HepG2 (cell line): ENCODE measurements at places on chromosomes 12 and 14. TPM values are rescaled to one million over a fixed set of nuclear protein-coding genes. Genes with fewer than 3 reads are reported as not detected.

The OSBPL8 gene
- 33.9 and 63.9 TPM in 2 replicates for total RNA-seq

DNA sequence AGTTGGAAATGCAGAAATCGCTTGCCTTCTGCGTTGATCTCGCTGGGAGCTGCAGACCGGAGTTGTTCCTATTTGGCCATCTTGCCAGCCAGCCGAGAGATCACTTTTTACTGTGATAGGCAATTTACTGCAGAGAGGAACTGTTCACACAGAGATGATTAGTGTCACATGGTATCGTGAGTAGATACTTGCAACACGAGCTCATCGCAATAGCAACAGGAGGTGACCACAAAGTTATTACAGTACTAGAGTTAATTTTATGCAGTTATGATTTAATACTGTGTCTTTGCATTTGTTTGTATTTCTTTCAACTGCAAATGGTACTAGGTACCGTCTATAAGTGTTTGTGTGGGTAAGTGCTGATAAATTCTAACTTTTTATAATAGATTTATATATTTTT lies 27.8 kb downstream of the NOPCHAP1 start:
- no peak overlapping the region for H3K27ac ChIP-seq
- no peaks in the 10 kb centered on the region for H3K27me3 ChIP-seq
- H3K36me3 ChIP-seq, result peaks cover 7% of the 10 kb centered on the region; the same call in 1 of the 3 replicates
- peaks cover 6% of the 10 kb centered on the region; the same call in 1 of the 2 replicates for H3K4me1 ChIP-seq
- no peak for DNase-seq

- H3K36me3 ChIP-seq, result no peaks in the 10 kb centered on the region
- H3K27me3 ChIP-seq, result no peaks in the 10 kb centered on the region
- DNase-seq, result no peak
- H3K27ac ChIP-seq, result no peak overlapping the region
- peaks cover 47% of the 10 kb centered on the region for H3K4me1 ChIP-seq
These were observed 5.0 kb upstream of the TDG start for GRCh38 chr12:103960616-103961227.

DNA sequence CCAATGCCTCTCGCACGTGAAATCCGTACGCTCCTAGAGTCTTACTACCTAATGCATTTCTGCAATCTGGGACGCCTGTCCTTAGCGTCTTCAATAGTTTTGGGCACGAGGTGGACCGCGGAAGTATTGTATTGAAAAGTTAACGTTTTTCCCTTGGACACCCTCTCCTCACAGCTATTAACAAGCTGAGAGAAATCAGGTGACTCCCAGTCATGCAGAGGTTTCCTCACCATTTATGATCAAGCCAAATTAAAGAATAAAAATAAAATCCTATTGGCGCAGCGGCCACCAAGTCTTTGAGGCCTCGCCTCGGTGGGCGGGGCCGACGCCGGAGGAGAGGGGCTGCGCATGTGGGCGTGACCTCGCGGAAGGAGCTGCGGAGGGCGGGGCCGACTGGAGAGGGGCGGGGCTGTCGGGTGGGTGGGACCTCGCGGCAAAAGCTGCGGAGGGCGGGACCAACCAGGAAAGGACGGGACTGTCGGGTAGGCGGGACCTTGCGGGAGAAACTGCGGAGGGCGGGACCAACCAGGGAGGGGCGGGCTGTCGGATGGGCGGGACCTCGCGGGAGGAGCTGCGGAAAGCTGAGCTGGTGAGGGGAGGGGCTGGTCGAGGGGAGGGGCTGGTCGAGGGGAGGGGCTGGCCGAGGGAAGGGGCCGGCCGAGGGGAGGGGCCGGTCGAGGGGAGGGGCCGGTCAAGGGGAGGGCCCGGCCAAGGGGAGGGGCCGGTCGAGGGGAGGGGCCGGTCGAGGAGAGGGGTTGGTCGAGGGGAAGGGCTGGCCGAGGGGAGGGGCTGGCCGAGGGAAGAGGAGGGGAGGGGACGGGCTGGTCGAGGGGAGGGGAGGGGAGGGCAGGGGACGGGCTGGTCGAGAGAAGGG lies 1.1 kb upstream of the PPP2R5C start:
- H3K4me3 ChIP-seq, result no peak overlapping the region
- H3K27ac ChIP-seq, result no peak overlapping the region
- DNase-seq, result peak; percentile 84
- H3K36me3 ChIP-seq, result no peaks in the 10 kb centered on the region
- peaks cover 43% of the 10 kb centered on the region for H3K4me1 ChIP-seq

The TMCC3 gene
- not detected in 2 replicates for total RNA-seq

The RTL1 gene
- 0.04 TPM in 1 of 2 replicates, not detected in the other for total RNA-seq

GRCh38 chr14:21978184-21978998 lies 304.8 kb upstream of the OR4E1 start:
- H3K27me3 ChIP-seq, result no peaks in the 10 kb centered on the region
- no peak overlapping the region for H3K27ac ChIP-seq
- H3K4me1 ChIP-seq, result no peaks in the 10 kb centered on the region

- H3K4me3 ChIP-seq, result no peak overlapping the region
- no peaks in the 10 kb centered on the region for H3K27me3 ChIP-seq
- no peaks in the 10 kb centered on the region for H3K36me3 ChIP-seq
- DNase-seq, result no peak
- H3K4me1 ChIP-seq, result no peaks in the 10 kb centered on the region
These were observed 67.7 kb upstream of the HIF1A start for GRCh38 chr14:61627612-61628011.

The SIX1 gene
- 6.5 and 6.8 TPM in 2 replicates for total RNA-seq

DNA sequence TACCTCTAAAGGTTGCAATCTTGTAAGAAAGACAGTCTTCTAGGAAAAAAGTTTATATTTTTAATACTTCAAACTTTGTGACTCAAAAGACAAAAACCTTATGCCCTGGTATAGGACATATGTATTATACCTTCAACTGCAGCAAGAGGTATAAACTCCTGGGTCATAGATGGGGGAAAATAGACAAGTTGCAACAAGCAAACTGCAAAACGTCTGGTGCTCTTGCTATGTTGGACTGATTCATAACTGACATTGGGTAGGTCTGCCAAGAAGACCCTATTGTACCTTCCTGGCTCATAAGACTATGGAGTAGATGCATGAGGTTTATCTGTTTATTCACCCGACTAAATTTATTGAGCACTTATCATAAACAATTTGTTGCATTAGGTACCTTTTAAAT lies 40.9 kb downstream of the BEST3 start:
- peaks cover 23% of the 10 kb centered on the region for H3K4me1 ChIP-seq
- no peak for DNase-seq
- H3K4me3 ChIP-seq, result no peak overlapping the region
- H3K27me3 ChIP-seq, result no peaks in the 10 kb centered on the region
- H3K27ac ChIP-seq, result no peak overlapping the region

- no peaks in the 10 kb centered on the region; the same call in 1 of the 2 replicates for H3K27me3 ChIP-seq
- H3K4me3 ChIP-seq, result no peak overlapping the region
- no peaks in the 10 kb centered on the region for H3K36me3 ChIP-seq
- H3K4me1 ChIP-seq, result no peaks in the 10 kb centered on the region
These were observed 142.8 kb downstream of the TTC8 start for GRCh38 chr14:88967299-88967698.

DNA sequence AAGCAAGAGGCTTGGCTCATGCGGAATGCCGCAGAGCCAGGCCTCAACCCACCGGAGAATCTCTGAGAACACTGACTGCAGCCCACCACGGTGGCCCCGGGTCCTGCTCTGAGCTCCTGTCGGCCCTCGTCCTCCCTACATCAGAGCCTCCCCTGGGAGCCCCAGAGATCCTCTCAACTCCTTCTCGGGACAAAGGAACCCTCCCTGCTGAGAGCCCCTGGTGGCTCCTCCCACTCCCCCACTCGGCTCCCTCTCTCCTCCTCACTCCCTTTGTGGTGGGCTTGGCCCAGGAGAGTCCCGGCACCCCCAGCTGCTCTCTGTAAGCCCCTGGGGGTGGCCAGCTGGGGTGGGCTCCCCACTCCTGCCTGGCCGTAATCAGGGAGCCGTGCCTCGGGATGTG lies 11.1 kb upstream of the INF2 start:
- H3K36me3 ChIP-seq, result no peaks in the 10 kb centered on the region
- no peak overlapping the region for H3K27ac ChIP-seq
- DNase-seq, result no peak
- H3K27me3 ChIP-seq, result no peaks in the 10 kb centered on the region; the same call in 1 of the 2 replicates

GRCh38 chr14:102973706-102974285 lies 51.3 kb downstream of the AMN start:
- DNase-seq, result no peak
- H3K4me3 ChIP-seq, result no peak overlapping the region
- no peaks in the 10 kb centered on the region for H3K4me1 ChIP-seq
- H3K36me3 ChIP-seq, result peaks cover 73% of the 10 kb centered on the region; the same call in 2 of the 3 replicates
- H3K27ac ChIP-seq, result no peak overlapping the region

- H3K27ac ChIP-seq, result no peak overlapping the region
- H3K27me3 ChIP-seq, result no peaks in the 10 kb centered on the region
- no peaks in the 10 kb centered on the region for H3K36me3 ChIP-seq
These were observed 33.9 kb upstream of the CDK17 start for GRCh38 chr12:96434107-96434506.

- H3K36me3 ChIP-seq, result no peaks in the 10 kb centered on the region
- no peak overlapping the region for H3K27ac ChIP-seq
- no peak for DNase-seq
- no peaks in the 10 kb centered on the region for H3K27me3 ChIP-seq
These were observed 27.6 kb downstream of the TRIM9 start for GRCh38 chr14:51067295-51067694.

GRCh38 chr12:54415221-54415929 lies 3.7 kb downstream of the ITGA5 start:
- no peak overlapping the region for H3K27ac ChIP-seq
- no peaks in the 10 kb centered on the region for H3K36me3 ChIP-seq
- DNase-seq, result no peak
- H3K27me3 ChIP-seq, result peaks cover 41% of the 10 kb centered on the region; the same call in 2 of the 3 replicates
- no peak overlapping the region for H3K4me3 ChIP-seq

- H3K27me3 ChIP-seq, result no peaks in the 10 kb centered on the region
- H3K4me3 ChIP-seq, result no peak overlapping the region
- no peak overlapping the region for H3K27ac ChIP-seq
- no peak for DNase-seq
These were observed 65.6 kb upstream of the RMST start for GRCh38 chr12:97397008-97397407.

GRCh38 chr12:31322801-31323207 lies 3.1 kb downstream of the SINHCAF start:
- DNase-seq, result no peak
- H3K4me1 ChIP-seq, result peaks cover 63% of the 10 kb centered on the region
- H3K27ac ChIP-seq, result peak overlapping the region; percentile 86
- no peaks in the 10 kb centered on the region for H3K36me3 ChIP-seq
- H3K27me3 ChIP-seq, result no peaks in the 10 kb centered on the region; the same call in 2 of the 3 replicates

The EML5 gene
- 0.11 and 0.13 TPM in 2 replicates for total RNA-seq

The PTPRR gene
- not detected in 2 replicates for total RNA-seq

- no peaks in the 10 kb centered on the region for H3K36me3 ChIP-seq
- H3K4me1 ChIP-seq, result peaks cover 3% of the 10 kb centered on the region
- H3K4me3 ChIP-seq, result no peak overlapping the region
- no peaks in the 10 kb centered on the region for H3K27me3 ChIP-seq
- H3K27ac ChIP-seq, result no peak overlapping the region
These were observed 57.2 kb upstream of the MAX start for GRCh38 chr14:65159281-65160062.

DNA sequence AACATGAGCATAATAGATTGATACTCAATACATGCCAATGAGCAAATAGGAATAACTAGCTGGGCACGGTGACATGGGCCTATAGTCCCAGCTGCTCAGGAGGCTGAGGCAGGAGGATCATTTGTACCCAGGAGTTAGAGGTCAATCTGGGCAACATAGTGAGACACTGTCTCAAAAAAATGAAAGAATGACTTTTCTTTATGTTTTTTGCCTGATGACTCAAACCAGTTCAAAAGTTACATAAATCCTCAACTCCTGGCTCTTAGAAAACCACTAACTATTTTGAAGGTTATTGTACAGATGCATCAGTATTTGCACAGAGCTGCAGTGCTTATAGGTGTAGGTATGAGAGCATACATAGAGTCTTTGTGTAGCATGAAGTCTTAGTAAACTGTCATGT lies 219.2 kb upstream of the RGS6 start:
- H3K4me1 ChIP-seq, result no peaks in the 10 kb centered on the region
- peaks cover 16% of the 10 kb centered on the region; the same call in 1 of the 3 replicates for H3K36me3 ChIP-seq
- H3K4me3 ChIP-seq, result no peak overlapping the region
- no peak overlapping the region for H3K27ac ChIP-seq

The SMAGP gene
- total RNA-seq, result 9.2 and 9.4 TPM in 2 replicates

- no peaks in the 10 kb centered on the region for H3K36me3 ChIP-seq
- no peaks in the 10 kb centered on the region for H3K27me3 ChIP-seq
- no peak for DNase-seq
- H3K4me3 ChIP-seq, result no peak overlapping the region
- no peak overlapping the region for H3K27ac ChIP-seq
- H3K4me1 ChIP-seq, result no peaks in the 10 kb centered on the region
These were observed 538.9 kb downstream of the SNAPC1 start for GRCh38 chr14:62301080-62301479.

DNA sequence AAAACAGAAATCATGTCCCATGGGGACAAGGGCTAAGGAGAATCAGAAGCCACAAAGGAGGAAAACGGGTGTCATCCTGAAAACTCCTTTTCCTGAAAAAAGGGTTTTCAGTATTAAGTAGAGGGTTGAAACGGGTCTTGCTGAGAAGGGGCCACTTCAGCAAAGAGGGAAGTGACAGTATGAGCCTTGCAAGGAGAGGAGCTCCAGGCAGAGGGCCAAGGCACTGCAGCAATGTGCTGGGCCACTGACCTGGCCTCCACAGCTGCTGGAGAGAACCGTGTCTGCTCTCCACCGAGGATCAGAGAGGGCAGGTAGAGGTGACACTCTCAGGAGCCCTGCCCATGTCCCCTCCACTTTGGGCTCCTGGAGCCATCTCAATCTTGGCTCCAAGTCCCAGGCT lies 103.3 kb downstream of the NCOR2 start:
- H3K27me3 ChIP-seq, result no peaks in the 10 kb centered on the region
- no peak overlapping the region for H3K27ac ChIP-seq
- peaks cover 35% of the 10 kb centered on the region; the same call in 2 of the 3 replicates for H3K36me3 ChIP-seq
- no peaks in the 10 kb centered on the region for H3K4me1 ChIP-seq
- no peak overlapping the region for H3K4me3 ChIP-seq
- DNase-seq, result no peak

DNA sequence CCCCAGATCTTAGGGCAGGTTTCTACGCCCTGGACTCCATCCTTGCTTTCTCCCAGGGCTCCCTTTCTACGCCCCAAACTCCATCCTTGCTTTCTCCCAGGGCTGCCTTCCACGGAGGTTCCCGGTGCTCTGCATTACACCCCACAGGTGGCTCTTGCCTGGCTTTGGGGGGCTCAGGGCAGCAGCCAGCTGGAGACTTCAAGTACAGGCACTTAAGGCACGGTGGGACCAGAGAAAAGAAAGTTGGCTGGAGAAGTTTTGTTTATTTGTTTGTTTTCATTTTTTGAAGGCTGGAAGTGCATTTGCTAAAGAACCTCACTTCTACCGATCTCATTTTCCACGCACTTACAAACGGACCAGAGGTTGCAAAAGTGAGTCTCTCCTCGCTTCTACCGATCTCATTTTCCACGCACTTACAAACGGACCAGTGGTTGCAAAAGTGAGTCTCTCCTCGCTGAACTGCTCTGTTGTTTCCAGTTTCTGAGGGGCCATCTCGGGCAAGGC lies 103.8 kb upstream of the MED13L start:
- no peak for DNase-seq
- H3K36me3 ChIP-seq, result no peaks in the 10 kb centered on the region
- H3K4me3 ChIP-seq, result no peak overlapping the region
- H3K27ac ChIP-seq, result no peak overlapping the region
